ENCODE measurements at places on chromosomes 7 and 10. TPM values are rescaled to one million over a fixed set of nuclear protein-coding genes. Genes with fewer than 3 reads are reported as not detected.

The PRTFDC1 gene
- total RNA-seq, result 14.8 TPM

The MBL2 gene
- total RNA-seq, result 1.1 TPM

The ZNF138 gene
- total RNA-seq, result 10.4 TPM

DNA sequence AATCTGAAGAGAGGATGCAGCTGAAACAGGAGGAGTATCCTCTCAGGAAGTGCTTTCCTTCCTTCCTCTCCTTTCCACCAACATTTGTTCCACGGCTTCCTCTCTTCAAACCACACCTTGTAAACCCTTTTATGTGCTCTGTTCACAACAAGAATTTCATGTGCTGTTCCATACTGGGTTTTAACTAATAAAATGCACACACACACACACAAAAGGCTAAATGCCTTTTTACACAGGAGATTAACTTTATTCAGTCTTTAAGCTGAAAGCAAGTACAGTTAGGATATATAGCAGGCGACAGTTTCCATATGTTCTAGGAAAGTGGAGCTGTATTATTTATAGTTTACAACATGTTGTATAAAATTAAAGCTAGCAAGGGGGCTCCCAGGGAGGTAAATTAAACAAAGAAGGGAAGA is 106.7 kb downstream of the REEP3 start:
- DNase-seq, result no peak

DNA sequence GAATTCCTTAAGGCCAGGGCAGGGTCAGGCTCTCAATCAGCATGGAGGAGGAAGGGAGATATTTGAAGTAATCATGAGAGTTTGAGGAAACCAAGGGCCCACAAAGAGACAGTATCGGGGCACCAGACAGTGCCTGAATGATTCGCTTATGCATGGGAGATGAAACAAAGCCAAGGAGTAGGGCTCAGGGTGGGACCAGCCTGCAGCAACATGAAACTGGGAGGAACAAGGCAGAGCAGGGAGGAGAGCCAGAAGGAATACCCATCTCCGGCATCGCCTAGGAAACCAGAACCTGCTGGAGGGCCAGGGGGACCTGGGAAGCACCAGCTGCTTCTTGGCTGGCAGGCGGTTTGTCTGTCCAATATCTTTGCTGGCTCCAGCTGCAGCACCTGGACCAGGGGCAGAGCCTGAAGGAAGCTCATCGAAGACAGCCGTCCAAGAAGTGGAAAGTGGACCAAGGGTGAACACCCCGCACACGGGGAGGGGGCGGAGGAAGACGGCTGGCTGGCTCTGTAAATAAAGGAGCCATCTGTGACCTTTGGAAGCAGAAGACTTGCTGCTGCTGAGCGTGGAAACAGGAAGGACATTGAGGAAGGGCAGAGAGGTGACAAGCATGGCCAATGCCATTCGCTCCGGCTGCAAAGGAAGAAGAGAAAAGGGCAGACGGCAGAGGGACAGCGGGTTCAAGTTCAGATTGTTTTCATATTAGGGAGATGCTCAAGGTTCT is 34.4 kb upstream of the ECHDC3 start:
- no peak for DNase-seq

DNA sequence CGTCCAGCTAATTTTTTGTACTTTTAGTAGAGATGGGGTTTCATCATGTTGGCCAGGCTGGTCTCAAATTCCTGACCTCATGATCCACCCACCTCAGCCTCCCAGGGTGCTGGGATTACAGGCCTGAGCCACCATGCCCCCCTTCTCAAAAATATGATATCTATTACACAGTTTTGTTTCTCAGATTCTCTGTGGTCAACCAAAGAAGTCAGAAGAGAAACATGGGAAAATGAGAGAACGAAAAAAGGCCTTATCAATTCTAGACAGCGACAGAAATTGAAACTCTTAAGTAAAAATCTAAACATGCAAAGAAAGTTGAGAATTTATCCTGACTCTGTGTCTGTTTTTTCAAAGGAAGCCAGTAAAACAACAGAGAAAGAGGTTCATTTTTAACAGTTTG is 283.8 kb upstream of the PLXDC2 start:
- DNase-seq, result no peak

- DNase-seq, result no peak
Measured at GRCh38 chr10:124668517-124669051, 75.6 kb downstream of the FAM53B start.

DNA sequence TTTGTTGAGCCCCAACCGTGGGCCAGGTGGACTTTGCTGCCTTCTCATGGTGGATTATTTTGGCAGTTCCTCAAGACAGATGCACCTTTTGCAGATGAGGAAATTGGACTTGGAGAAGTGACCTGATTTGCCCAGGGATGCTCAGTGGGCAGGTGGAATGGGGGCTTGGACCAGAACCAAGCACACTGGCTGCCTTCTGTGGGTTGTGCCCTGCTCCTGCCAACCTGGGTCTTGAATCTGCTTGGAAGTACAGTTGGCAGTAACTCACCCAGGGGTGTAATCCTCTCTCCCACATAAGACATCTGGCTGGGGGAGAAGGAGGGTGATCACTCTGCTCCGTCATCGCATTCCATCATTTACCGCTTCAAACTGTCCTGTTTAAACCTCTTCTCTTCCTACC is 110.5 kb upstream of the GPR26 start:
- no peak for DNase-seq
